MV-4-11 (cell line): ENCODE measurements at places on chromosomes 6 and 20.

DNA sequence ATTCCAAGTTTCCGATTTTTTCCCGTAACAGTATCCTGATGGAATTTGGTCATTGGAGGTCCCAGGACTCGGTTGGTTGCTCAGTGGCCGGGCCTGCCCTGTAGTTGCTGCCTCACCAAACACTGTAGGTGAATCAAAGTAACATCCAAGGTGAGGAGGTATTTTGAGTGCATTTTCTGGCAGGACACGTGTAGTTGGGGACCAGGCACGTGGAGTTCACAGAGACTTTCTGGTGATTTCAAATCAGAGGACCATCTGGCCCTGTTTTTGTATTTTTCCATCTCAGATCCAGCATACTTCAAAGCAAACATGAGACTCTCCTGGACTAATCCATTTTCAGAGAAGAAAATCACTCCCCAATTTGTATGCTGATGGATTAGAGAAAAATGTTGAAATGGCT lies 9.9 kb upstream of the DTD1 start:
- no peak for DNase-seq

- no peak for DNase-seq
Observed at GRCh38 chr20:48400009-48400408, 427.8 kb downstream of the PREX1 start.

DNA sequence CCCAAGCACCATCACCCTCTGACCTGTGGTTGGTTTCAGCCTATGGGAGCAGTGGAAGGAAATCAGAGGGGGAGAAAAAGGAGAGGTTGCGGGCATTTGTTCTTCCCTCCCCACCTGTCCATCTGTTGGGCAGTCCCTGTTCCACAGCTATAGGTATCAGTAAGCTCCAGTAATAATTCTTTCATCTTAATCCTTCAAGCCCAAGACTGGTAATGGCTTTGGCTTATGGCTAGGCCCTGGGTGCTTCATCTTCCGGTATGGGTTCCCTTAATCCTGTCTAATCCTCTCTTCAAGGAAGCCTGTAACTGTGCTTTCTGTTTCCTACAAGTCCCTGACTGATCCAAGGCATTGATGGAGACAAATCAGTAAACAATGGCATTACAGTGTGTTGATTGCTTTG lies 42.2 kb upstream of the STK35 start:
- no peak for DNase-seq

GRCh38 chr6:38118791-38119365 lies 299.4 kb downstream of the ZFAND3 start:
- no peak for DNase-seq

GRCh38 chr20:8764344-8764962 lies 304.4 kb upstream of the PLCB4 start:
- DNase-seq = no peak

DNA sequence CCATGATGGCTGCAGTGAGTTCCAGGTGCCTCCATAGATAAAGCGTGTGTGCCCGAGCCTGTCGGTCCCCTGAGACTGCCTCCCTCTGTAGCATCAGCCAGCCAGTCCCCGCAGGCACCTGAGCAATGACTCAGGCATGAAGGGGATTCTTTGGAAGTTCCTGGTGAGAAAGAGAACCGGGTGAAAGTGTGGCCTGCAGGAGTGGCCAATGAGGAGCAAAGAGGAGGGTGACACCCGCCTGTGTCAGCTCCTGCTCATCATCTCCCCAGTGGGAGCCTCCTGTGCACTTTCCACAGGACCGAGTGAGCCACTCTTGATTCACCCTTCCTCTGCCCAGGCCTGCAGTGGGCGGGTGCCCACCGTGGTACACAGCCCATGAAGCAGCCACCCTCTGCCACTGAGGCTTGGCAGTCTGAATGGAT lies 71.2 kb upstream of the PTPN1 start:
- DNase-seq = no peak

- no peak for DNase-seq
Observed at GRCh38 chr20:8414586-8415274, 282.7 kb downstream of the PLCB1 start.

DNA sequence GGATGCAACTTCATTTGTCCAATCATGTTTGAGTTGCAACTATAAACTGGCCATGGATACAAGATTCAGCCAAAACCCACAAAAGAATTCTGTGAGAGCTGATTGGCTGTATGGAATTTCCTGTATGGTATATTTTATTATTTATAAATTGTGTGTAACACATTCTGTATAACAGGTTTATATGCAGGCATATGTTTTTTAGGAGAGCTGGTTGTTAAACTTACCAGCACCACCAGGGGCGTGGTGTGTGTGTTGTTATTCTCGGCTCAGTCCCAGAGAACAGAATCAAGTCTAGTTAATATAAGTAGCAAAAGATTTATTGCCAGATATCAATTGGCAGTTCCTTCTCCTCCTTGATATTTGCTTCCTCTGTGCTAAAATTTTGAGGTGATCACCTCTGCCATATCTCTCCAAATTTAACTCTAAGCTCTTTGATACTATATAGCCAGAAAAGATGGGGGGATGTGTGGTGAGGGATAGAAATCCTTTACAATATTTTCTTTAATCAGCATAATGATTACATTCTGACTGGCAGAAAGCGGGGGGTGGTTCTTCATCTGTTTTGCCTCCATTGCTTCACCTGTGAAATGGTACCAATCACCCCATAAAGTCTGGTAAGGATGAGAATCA lies 22.9 kb downstream of the CNBD2 start:
- DNase-seq = no peak

GRCh38 chr6:20463396-20463795 lies 61.7 kb downstream of the E2F3 start:
- no peak for DNase-seq

GRCh38 chr6:122734529-122735395 lies 44.8 kb upstream of the FABP7 start:
- DNase-seq = no peak

DNA sequence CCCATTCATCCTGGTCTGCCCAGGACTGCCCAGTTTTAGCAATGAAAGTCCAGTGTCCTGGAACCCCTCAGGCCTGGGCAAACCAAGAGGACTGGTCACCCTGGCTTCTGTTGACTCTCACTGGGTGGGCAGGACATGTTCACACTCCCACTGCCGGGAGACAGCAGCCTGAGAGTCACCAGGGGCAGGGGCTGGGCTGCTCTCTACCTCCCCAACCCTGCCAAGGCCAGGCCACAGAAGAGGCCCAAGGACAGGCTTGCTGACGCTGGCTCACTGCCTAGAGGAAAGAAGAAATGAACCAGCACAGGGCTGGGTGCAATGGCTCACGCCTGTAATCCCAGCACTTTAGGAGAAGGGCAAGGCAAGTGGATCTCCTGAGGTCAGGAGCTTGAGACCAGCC lies 36.9 kb downstream of the C20orf203 start:
- no peak for DNase-seq

GRCh38 chr6:154543628-154544027 lies 33.1 kb upstream of the CNKSR3 start:
- no peak for DNase-seq

DNA sequence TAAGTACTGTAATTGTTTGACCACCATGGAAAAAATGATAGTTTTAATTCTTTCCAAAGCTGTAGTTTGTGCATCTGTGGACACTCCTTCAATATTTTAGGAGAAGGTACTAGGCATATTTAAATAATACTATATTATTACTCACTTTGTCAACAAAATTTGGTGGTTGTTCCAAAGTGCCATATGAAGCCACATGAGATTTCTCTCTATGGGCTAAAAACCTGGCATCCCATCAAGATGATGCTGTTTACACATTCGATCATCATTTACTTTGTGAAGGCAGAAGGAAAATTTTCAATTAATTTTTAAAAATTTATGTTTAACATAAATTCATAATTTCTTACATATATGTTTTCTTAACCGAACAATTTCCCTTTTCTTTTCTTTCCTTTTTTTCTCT lies 502.6 kb upstream of the JAG1 start:
- DNase-seq = no peak

GRCh38 chr6:100803264-100804045 lies 77.7 kb downstream of the ASCC3 start:
- peak; percentile 21 for DNase-seq

- peak; percentile 55 for DNase-seq
Observed at GRCh38 chr20:48738399-48739304, 89.1 kb downstream of the PREX1 start.

- no peak for DNase-seq
Observed at GRCh38 chr6:75656479-75656878, 54.8 kb downstream of the SENP6 start.

DNA sequence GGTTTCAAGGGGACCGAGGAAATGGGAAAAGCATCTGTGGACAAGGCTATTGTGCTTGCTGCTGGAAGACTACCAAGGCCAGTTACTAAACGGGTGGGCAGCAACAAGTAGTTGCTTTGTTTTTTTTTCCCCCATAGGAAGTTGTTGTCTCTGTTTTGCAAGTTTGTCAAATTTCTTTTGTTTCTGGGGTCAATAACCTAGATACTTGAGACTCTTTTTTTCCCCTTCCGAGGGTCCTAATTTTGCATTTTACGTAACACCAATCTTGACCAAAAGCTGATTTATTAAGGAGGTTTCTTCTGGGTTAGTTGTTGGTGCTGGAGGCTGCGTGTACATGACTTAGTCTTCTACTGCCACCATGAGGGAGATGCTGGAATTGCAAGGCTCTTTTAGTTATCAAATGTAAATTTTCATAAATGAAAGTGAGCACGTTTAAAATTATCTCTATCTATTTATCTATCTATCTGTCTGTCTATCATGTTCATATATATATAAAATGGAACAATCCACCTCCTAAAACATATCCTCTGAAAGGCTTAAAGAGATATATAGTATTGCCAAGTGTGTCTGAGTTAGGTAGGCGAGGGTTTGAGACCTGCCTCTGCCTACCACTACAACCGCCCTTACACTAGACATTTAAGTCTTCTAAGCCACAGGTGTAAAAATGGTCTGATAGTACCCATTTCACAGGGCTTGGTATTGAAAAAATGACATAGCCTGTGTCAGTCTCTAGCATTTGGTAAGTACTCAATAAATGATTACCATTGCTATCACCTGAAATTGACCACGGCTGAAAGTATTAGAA lies 60.2 kb downstream of the GCLC start:
- DNase-seq = peak; percentile 41

DNA sequence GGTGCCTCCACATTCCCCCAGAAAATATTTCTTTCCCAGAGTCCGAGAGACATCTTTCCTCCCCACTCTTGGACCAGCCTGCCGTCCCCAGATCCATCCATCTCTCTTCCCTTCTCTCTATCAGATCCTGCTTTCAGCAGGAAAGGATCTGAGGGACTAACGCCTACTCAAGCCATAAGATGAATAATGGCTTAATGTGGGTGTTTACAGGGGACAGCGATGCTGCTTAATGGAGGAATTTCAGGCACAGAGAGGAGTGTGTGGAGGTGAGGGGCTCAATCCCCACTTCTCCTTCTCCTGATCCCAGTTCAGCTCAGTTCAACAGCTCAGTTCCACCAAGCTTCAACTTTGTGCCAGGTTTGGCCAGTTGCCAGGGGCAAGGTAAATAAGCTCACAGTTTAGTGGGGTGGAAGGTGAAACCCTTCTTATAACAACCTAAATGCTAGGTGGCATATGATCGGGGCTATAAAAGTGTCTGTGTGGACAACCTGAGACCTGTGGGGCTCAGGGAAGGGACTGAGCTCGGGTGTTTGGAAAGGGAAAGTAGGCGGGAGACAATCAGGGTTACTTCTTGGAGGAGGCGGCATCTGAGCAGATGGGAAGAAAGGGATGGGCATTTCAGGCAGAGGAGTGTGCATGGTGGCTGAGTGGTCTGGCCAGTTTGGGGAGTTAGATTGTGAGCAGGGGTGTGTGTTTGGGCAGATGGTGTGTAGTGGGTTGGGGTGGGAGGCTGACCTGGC lies 55.8 kb downstream of the CDH22 start:
- DNase-seq = no peak

- no peak for DNase-seq
Observed at GRCh38 chr6:47238456-47238995, 71.2 kb downstream of the TNFRSF21 start.

DNA sequence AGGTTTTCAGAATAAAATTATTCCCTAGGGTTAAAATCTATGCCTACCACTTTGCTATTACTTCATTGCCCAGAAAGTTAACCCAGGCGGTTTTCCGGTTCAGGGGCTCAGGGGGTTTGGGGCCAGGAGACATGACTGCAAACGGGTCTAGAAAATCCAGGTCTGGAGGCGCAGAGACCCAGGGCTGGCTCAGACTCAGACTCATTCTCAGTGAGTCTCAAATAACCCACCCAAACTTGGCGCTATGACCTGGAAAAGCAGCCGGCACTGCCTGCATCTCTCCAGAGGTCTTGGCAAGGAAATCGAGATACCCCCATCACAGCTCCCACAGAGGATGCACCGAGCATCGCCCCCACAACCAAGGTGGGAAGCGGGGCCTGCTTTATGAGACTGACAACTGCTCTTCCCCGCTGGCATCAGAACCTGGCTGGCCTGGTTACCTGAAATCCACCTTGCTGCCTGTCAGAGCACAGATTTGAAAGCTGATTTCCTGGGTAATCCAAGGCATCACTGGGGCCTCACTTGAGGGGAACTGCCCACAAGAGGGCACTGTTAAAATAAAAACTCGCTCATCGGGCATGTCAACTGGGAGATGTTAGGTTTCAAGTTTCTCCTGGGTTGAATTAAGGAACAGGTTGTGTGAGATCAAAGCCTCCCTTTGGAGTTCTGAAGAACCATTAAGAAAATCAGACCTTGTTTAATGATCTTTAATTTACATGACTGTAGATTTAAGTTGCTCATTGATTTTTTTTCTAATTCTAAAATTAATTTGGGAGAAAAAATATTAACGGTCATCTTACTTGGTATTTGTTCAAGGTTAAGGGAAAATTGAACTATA lies 55.1 kb downstream of the KIF16B start:
- peak; percentile 52 for DNase-seq

DNA sequence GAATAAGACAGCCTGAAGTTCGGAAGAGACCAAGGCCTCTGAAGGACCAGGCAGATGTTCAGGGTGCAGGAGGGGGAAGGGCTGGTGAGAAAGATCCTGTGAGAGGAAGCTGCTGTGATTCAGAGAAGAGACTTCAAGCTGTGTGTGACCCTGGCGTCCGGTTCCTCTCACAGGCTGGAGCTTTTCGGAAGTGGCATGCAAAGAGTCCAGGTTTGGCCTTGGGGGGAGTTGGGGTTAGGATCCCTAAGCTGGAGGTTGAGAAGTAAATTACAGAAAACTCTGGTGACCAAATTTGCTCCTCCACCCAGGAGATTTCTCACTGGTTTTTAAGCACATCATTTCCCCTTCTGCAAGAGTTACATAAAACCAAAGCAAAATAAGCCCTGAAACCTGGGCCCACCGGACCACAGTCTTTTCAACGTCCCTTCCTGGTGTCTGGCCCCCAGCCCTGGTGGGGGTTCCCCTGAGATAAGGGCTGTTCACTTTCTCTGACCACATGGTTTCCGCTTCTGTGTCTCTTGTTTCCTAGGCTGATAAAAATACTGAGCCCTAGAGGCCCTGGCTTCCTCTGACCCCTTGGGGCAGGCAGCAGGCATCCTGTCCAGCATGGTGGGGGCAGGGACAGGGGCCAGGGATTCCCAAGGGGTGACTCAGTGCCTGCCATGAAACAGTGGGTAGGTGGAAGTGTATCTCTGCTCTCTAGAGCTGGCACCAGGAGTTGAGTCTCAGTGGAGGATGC lies 12.0 kb upstream of the LTA start:
- DNase-seq = peak; percentile 98

- DNase-seq = peak; percentile 46
Observed at GRCh38 chr6:109793792-109794191, 102.7 kb downstream of the FIG4 start.

GRCh38 chr6:153564803-153565202 lies 433.7 kb upstream of the RGS17 start:
- DNase-seq = no peak

- DNase-seq = no peak
Observed at GRCh38 chr6:152173957-152174356, 366.5 kb downstream of the ESR1 start.

GRCh38 chr6:10269814-10270472 lies 144.9 kb downstream of the TFAP2A start:
- DNase-seq = no peak
